ENCODE measurements at places on chromosomes 3 and 15. TPM values are rescaled to one million over a fixed set of nuclear protein-coding genes. Genes with fewer than 3 reads are reported as not detected.

C3orf49 gene
- not detected for total RNA-seq

VIPR1 gene
- not detected for total RNA-seq

FBXL2 gene
- 3.0 TPM for total RNA-seq

BNC1 gene
- total RNA-seq: not detected

ACVR2B gene
- 0.74 TPM for total RNA-seq

HIGD2B gene
- not detected for total RNA-seq

GCHFR gene
- 43.2 TPM for total RNA-seq

TMPRSS7 gene
- total RNA-seq: 0.12 TPM

HRG gene
- total RNA-seq: not detected

LSAMP gene
- total RNA-seq: 5.9 TPM

DNA sequence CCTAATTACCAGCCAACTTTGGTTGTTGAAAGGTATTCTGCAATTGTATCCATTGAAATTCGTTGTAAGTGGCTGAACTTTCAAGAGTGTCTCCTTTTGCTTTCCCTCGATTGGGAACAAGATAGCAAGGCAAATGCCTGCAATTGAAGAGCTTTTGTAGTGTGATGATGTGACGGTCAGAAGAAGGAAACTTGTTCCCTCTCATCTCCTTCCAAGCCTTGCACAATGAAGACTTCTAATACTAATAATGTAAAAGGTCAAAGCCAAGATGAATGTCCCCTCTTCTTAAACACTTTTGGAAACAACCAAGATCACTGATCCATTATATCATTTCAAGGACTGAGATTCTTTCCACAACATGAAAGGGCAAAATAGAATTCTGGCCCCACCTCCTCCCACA, 101.9 kb upstream of the LMCD1 start:
- DNase-seq: no peak

DNA sequence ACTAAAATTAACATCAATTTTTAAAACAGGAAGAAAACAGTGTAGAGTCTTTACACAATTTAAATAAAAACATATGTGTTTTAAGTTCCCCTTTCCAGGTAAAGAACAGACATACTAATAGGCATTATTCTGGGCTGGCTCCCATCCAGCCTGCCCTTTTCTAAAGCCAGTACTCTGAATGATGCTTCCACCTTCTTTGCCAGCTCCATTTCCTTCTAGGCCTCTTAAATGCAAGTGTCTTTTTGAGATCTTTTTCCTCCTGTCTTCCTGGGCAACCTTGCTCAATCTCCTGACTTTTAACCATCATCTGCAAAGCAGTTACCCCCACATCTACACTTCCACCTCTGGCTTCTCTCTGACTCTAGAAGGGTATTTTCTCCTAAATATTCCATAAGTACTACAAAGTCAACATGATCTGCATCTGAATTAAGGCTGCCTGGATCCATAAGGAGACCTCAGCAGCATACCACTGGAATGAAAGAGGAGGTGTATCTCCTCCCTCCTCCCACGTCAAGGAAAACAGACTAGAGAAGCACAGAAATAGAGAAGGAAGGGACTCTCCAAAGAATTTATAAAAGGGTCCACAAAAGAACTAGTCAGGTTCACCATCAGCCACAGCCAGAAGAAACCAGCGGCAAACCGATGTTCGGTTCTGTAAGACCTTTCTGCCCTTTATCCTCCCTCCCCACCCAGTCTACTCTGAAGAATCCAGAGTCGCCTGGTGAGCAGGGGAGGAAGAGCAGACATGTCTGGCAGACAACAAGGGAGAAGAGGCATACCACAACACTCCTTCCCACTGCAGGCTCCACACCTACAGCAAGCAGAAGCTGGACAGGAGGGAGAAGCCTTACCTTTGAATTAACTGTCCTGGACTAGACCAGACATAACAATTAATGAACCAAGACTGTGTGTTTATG, 47.1 kb downstream of the GOLIM4 start:
- no peak for DNase-seq

DNA sequence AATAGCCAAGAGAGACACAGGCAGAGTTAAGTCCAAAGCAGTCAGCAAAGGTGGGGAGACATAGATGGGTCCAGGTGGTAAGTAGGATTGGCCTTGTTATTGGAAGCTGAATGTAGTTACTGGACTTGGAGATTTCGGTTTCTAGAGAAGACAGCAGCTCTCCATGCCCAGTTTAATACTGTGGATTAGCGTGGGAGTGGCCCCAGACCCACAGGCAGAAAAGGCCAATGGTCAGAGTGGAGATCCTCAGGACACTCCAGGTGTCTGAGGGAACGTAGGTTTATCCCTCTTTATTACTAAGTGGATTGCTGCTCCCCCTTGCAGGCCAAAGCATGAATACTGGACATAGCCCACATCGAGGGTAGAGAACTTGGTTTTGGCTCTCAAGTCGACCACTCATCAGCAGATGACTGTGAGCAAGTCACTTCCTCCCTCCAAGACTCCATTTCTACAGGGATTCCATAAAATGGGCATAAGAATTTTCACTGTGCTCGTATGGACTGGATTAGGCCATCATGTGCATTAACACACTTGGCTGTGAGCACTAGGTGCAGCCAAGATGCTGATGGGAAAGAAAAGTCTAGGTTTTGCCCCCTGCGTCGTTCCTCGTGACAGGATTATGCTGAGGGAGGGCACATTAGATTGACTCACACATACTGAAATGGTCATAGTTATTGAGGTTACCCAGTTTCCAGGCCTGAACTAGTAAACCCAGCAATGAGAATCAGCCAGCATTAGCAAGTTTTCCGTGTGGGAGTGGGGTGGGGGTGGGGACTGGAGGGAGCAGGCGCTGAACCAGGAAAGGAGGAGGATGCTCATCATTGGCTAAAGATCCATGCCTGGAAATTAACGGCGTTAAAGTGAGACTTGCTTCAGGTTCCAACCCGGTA, 225.2 kb upstream of the TPRG1 start:
- DNase-seq: no peak

DNA sequence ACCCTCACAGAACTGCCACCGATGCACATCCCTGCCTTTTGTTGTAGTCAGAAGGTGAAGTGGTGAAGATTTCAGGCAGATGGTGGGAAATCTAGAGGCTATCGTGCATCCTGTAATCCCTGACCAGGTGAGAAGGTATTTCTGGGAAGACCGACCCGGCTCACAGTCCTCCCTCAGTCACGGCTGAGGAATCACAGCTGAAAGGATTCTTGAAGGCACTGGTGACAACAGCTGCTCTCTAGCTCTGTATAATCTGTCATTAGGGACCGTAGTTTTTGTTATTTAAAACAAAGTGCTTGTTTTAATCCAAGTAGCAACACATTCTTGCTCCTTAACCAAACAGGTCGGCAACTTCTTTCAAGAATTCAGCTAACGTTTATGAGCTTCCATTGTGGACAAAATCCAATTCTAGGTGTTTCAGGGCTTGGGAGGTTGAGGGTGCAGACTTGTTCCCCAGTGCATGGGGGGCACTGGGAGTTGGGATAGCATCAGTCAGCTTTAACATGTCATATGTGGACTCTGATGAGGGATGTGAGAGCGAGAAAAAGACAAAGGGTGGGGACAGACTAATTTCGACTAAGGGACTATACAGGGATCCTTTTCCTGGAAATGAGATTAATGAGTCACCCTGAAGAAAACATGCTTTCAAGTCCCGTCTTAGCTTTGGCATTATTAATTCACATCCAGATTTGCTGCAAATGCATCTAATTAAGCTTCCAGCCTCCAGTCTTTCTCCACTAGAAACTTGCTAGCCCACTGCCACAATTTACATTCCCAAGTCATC, 141.0 kb upstream of the RASGRP1 start:
- DNase-seq: no peak

- DNase-seq: no peak
These were observed 137.0 kb upstream of the CRBN start for GRCh38 chr3:3316521-3316920.

DNA sequence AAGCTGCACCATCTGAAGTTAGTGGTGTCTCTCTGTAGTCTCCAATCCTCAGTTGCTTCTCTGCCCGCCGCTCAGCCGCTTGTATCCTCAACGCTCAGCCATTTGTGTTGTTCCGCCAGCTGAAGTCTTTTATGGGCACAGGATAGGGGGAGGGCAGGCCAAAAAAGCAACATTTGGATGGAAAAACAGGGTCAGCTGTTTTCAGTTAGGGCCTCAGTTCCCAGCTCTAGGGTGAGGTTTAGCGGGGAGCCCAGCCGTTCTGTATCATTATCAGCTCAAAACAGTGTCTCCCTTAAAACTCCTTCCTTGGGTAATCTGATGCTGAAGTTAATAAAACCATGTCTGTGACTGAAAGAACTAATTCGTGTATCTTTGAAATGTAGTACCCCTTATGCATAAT, 329.5 kb upstream of the AZI2 start:
- no peak for DNase-seq

- no peak for DNase-seq
These were observed 534.4 kb downstream of the EPHB1 start for GRCh38 chr3:135329479-135329878.

GRCh38 chr3:61358364-61358763, 107.1 kb upstream of the FHIT start:
- peak; percentile 4 for DNase-seq

DNA sequence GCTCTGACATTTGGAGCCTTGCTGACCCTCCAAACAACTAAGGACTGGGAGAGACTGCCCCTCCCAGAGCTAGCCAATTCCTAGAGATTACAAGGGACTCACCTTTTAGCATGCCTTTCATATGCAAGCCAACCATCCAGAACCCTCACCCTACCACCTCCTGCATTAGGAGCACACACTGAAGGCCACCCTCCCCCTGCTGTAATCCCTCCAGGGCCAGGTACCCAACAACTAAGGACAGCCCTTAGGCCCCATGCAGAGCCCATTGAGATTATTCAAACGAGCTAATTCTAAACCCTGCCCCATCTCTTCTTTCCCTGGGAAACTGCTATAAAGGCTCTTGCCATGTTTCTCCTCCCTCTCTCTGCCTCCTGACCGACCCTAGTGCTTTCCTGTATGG, 352.6 kb downstream of the ERC2 start:
- no peak for DNase-seq

DNA sequence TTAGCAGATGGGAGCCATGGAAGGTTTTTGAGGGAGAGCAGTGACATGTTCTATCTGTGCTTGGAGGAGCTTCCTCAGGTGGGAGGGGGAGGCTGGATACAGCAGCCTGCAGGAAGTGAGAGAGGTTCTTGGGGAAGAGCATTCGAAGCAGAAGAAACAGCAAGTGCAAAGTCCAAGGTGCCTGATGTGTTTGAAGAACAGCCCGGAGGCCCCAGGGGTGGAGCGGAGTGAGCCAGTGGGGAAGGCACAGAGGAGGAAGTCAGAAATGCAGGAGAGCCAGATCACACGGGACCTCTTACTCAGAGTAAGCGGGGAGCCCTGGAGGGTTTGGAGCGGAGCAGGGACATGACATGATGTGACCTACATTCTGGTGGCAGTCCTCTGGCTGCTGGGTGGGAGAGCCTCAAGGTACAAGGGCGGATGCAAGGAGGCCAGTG, 10.8 kb downstream of the ITGA11 start:
- no peak for DNase-seq

- DNase-seq: peak; percentile 42
These were observed 8.3 kb upstream of the EPHA3 start for GRCh38 chr3:89098964-89099585.

GRCh38 chr3:64936556-64936955, 248.8 kb upstream of the ADAMTS9 start:
- no peak for DNase-seq

DNA sequence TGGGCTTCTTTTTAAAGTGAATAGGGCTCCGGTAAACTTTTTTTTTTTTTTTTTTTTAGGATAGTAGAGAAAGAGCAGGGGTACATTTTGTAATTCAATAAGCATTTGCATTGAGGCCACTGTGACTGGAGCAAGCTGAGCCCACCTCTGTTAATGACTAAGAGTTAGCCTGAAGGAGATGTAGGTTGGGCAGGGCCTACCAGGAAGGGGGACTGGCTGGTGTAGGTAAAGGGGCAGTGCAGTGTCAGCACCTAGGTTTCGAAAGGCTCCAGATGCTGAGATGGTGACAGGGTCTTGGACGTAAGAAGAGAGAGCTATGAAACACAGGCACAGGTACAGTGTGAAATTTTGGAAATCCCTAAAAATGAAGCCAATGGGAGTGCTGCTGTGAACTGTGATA, 30.7 kb downstream of the LPP start:
- no peak for DNase-seq

DNA sequence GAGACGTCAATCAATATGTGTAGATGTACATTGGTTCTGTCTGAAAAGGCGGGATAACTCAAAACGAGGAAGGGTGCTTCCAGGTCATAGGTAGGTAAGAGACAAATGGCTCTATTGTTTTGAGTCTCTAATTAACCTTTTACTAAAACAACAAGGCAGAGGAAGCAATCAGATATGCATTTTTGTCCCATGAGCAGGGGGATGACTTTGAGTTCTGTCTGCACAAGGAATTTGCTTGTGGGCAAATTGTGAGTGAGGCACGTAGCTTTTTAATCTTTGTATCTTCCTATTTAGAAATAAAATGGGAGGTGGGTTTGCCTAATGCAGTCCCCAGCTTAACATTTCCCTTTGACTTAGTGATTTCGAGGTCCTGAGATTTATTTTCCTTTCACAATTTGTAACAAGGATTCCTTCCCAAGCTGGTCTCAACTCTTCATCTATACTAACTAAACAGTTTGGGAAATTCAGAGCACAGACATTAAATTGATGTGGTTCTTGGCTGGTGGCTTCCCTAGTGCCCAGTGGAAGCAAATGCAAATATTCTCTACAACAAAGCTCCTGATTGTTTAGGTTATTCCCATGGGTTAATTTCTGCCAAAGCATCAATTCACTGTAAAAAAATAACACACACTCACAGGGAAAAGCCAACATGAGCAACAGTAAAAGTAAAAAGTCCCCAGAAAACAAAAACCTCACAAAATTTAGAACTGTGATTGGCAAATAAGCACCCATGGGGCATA, 738.8 kb upstream of the SGO1 start:
- no peak for DNase-seq

DNA sequence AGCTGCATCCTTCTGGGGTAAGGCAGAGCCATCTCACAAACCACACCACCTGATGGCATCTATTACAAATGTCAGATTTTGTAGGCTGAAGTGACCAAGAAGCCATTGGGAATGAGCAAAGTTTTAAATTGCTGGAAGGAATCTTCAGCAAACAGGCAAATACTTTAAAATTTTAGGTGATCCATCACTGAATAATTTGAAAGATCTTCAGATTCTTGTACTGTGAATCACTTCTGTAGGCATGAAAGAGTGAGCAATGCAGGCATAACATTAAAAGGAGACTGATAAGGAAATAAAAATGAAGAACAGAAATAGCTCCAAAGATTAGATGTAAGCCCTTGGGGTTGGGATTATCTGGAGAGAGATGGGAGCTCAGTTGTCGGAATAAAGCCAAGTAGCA, 36.0 kb upstream of the ALDH1L1 start:
- no peak for DNase-seq

DNA sequence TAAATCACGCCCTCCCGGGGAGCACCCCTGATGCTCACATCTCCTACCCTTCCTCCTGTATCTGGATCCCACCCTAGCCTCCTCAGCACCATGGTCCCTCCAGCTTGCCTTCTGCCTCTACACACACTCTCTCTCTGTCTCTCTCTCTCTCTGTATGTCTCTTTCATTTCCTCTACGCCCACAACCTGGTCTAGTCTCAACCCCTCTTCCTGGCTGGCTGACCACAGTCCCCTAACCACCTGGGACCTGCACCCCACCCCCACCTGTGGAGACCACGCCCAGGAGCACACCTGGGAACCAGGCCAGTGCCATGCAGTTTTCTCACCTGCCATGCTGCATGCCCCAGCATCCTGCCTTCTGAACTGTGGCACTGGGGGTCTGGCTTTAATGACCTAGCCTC, 4.0 kb upstream of the CFAP100 start:
- DNase-seq: no peak

All from H4 (cell line).